ENCODE measurements at places on chromosomes 2 and 18.

GRCh38 chr2:95052307-95052706, 26.8 kb downstream of the MAL start:
- peak; percentile 76 for DNase-seq

GRCh38 chr2:230984393-230985220, 11.3 kb upstream of the SPATA3 start:
- DNase-seq, result no peak

- DNase-seq, result no peak
Measured at GRCh38 chr2:221112744-221113143, 459.4 kb downstream of the EPHA4 start.

DNA sequence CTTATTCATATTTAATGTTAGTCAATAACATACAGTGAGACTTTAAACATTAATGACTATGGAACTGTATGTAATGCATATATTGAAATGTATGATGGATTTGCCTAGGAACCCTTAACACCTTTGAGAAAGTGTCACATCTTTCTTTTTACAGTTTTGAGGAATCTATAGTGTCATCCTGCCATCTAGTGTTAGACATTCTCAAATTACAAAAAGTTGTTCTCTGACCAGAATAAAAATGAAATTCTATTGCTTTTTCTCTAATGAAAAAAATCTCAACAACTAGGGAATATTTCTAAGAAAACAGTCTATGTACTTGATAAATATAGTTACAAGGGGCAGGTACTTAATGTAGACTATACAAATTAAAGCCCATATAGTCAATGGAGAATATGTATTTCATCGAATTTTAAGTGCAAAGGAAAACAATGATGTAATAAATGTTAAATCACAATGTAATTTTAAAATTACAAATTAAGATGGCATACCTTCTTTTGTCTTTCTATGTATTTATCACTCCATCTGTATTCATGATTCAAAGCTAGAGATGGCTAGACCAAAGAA, 5.1 kb upstream of the CALCRL start:
- DNase-seq, result peak; percentile 13

GRCh38 chr2:197191940-197192322, 118.6 kb downstream of the ANKRD44 start:
- no peak for DNase-seq

DNA sequence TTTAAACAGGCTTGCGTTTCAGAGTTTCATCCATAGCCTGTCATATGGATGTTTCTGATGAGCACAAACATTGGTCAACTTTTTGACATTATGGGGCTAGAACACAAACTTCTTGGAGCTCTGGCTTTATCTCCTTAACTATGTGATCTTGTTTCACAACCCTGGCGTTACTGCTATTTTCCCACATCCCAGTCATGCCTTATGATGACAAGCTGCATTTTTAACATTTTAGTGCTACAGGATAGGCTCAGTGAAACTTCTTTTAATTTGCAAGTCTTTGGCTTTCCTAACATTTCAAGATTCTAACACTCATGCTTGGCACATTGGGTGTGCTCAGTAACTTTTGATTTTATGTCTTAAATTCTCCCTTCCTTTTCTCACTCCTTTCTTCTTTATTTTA, 21.0 kb upstream of the PDE1A start:
- DNase-seq, result no peak

GRCh38 chr2:222782201-222782730, 78.6 kb upstream of the ACSL3 start:
- DNase-seq, result no peak

- DNase-seq, result no peak
Measured at GRCh38 chr2:88095022-88095421, 27.4 kb downstream of the SMYD1 start.

DNA sequence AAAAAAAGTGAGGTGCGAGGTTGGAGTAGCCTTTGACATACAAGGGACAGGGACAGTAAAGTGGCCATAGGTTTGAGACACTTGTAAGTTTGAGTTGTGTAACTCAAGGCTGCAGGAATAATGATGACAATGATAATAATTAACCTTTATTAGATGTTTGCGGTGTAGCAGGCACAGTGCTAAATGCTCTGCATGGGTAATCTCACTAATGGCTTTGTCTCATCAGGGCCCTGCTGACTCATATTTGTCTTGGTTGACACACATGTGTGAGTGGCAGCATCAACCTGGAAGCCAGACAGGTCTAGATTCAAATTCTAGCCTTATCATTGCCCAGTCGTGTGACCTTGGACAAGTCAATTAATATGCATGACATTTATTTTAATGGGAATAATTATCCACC, 126.2 kb downstream of the FSHR start:
- DNase-seq, result no peak

GRCh38 chr2:200357845-200358244, 51.4 kb downstream of the SPATS2L start:
- DNase-seq, result no peak

GRCh38 chr18:39759926-39760325, 2194.3 kb upstream of the CELF4 start:
- DNase-seq, result no peak

- DNase-seq, result no peak
Measured at GRCh38 chr18:61031626-61032025, 301.6 kb upstream of the CDH20 start.

- no peak for DNase-seq
Measured at GRCh38 chr18:76914314-76914713, 92.0 kb downstream of the ZNF236 start.

DNA sequence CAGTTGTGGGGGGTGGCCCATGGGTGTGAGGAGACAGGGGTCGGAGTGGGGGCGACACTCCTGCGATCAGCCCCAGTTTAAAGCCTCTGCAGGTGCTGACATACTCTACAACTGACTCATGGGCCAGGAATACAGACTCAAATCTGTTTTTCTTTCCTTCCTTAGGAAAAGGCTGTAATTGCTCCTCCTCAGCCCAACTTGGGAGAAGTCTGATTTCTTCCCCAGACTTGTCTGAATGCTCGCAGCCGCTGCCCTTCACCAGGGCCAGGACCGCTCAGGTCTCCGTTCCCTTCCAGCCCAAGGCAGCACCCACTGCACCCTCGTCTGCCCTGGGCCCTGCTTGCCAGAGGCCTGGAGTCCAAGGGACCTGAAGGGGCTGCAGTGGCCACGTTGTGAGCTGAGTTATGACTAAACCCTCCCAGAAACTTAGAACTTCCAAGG, 41.3 kb downstream of the RHOB start:
- no peak for DNase-seq

DNA sequence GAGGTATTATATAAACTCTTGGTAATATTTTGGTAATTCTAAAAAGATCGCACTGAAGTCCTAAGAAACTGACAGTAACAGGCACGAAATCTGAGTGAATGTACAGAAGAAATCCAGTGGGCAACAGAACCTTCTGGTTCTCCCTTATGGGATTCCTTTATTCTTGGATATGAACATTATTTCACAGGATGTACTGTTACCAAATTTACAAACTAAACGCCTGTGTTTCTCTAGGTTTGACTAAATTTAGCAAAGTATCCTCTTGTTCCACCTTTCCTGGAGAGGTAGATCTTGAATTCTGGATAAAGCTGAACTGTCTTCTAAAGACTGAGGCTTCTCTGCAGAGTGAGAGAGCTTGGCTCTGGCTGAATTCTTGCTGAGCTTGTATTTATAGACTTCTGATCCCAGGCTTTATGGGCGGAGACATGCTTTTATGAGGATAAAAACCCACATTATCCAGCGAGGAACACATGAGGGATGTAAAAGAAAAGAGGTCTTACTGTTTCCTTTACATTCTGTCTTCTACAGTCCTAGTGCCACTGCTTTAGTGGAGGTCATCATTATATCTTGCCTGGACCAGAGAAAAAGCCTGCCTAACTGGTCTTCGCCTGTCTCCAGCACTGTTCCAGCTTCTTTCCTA, 220.8 kb downstream of the CDH2 start:
- no peak for DNase-seq

- no peak for DNase-seq
Measured at GRCh38 chr2:197538412-197538811, 22.5 kb downstream of the MOB4 start.

DNA sequence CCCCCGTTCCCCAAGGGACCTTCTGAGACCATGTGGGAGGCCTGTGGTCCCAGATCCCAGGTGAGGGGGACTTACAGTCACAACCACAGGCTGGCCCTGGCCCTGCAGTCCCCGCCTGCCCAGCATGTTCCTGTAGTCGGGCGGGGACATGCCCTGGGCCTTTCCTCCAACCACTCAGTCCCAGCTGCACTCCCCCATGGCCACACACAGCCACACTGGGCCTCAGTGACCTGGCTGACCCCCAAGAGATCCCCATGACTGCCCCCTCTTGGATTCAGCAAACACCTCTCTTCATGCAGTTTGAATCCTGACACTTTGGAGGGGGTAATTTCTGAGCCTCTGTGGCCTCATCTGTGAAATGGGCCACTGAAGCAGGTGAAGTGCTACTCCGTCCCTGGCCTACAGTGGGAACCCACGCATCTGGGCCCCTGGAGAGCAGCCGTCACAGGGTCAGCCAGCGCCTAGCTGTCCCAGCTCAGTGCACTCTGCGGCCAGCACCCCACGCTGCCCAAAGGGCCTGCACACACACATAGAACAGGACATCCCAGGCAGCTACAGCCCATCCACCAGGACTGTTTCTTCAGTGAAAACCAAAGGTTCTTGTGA, 12.7 kb upstream of the ARHGEF4 start:
- no peak for DNase-seq
